ENCODE measurements at places on chromosomes 4 and X.

DNA sequence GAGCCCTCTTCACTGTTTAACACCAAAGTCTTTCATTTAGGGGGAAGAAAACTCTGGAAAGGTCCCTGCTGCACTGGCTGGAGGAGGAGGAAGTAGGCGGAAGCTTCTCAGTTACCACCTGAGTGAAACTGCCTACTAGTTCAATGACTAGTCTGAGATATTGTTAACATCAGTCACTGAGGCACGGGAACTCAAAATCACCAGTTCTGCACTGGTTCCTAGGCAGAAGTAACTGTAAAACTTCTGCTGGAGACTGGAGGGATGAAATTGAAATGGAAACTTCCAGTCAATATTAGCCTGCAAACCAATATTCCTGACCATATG, 178.3 kb downstream of the SNCA start:
- DNase-seq, result no peak

GRCh38 chr4:133465022-133465421, 315.9 kb downstream of the PCDH10 start:
- DNase-seq, result no peak

GRCh38 chrX:56764975-56765791, 36.1 kb downstream of the NBDY start:
- DNase-seq, result peak; percentile 42

GRCh38 chr4:337932-338758, 531 bp downstream of the ZNF141 start:
- peak; percentile 37 for DNase-seq

- no peak for DNase-seq
Measured at GRCh38 chrX:41538707-41539106, 91.6 kb downstream of the NYX start.
